NCI-H2029 (cell line): ENCODE measurements at places on chromosomes 6 and 20.

DNA sequence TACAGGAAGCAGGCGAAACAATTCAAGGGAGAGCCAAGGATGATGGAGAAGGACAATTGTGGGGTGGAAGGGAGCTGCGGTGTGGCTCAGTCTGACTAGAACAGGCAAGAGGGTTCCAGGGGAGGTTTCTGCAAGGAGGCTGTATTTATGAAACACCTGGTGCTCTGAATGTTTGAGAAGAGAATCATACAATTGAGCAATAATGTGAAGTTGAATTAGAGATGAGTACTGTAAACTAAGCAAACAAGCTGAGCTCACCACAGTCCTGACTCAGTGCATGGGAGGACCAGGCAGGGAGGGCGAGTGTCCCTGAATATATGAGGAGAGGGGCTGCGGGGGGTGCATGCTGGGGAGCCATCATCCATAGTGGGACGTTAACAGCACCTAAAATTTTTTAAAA is 279.7 kb downstream of the KIF16B start:
- no peak for DNase-seq

- DNase-seq = no peak
Measured at GRCh38 chr6:26594730-26595632, 1.8 kb upstream of the ABT1 start.

- DNase-seq = no peak
Measured at GRCh38 chr6:83928286-83928685, 68.8 kb downstream of the CYB5R4 start.

GRCh38 chr6:159467473-159468041 is 225.5 kb downstream of the SOD2 start:
- DNase-seq = no peak

DNA sequence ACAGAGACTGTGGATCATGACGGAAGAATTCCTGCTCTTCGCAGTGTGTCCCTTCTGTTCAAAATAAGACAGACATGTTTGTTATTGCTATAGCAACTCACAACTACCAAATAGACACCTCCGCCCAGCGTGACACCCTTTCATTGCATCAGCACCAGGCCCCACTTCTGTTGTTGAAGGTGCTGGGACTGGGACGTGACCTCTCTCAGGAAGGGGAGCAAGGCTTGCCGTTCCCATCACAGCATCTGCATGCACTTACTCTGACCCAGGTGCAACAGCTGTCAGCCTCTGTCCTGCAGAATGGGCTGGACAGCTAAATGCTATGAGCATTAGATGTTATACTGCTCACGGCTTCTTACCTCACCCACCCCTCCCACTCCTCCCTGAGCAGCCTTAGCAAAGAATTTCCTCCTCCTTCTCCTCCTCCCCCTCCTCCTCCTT is 94.1 kb downstream of the DACT2 start:
- DNase-seq = no peak

- DNase-seq = peak; percentile 42
Measured at GRCh38 chr6:68559070-68559469, 76.0 kb upstream of the ADGRB3 start.

DNA sequence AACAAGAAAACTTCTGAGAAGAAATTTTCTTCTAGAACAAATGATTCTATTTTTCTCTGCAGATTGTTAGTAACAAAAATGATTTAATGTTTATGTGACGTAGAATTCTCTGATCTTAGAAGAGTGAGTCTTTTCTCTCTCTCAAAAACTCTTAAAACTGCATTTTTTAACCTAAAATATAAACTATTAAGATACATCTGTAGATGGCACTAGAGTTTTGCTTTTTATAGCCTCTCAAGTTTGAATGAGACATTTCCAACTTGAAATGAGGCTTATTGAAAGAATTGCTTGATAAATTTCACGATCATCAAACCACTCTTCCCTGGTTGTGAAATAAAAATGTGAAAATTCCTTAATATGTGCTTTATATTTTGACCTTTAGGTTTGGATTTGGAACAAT is 53.8 kb downstream of the PHF3 start:
- DNase-seq = no peak

GRCh38 chr6:26415791-26416190 is 13.7 kb downstream of the BTN3A1 start:
- DNase-seq = no peak

GRCh38 chr20:35451295-35451694 is 4.1 kb upstream of the CEP250 start:
- DNase-seq = peak; percentile 81

- DNase-seq = no peak
Measured at GRCh38 chr20:59937150-59937549, 3.0 kb downstream of the PPP1R3D start.

- DNase-seq = peak; percentile 41
Measured at GRCh38 chr6:5667737-5668136, 339.0 kb downstream of the NRN1 start.

DNA sequence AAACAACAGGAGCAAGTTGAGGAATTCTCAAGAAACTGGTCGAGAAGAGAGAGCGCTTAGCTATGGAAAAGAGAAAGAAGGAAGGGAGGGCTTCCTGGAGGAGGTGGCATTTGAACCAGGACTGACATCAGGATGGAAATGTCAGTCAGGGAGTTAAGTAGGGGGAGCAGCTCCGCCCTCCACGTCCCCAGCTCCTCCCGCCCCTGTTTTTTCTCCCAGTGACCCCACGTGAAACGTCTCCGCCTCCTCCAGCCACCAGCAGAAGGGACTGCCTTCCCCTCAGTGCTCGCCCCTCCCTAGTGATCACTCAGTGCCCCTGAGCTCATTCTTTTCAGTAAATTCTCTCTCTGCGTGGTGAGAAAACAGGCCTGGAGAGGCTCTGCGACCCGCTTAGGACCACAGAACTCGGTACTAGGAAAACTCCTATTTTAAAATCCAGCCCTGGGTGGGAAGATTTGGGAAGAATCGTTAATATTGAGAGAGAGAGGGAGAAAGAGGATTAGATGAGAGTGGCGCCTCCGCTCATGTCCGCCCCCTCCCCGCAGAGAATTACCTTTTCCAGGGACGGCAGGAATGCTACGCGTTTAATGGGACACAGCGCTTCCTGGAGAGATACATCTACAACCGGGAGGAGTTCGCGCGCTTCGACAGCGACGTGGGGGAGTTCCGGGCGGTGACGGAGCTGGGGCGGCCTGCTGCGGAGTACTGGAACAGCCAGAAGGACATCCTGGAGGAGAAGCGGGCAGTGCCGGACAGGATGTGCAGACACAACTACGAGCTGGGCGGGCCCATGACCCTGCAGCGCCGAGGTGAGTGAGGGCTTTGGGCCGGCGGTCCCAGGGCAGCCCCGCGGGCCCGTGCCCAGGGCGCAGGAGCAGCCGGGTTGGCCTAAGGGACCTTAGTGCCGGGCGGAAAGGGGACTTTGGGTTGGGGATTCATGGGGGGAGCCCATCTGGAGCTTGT is 4.6 kb downstream of the HLA-DPB1 start:
- no peak for DNase-seq

DNA sequence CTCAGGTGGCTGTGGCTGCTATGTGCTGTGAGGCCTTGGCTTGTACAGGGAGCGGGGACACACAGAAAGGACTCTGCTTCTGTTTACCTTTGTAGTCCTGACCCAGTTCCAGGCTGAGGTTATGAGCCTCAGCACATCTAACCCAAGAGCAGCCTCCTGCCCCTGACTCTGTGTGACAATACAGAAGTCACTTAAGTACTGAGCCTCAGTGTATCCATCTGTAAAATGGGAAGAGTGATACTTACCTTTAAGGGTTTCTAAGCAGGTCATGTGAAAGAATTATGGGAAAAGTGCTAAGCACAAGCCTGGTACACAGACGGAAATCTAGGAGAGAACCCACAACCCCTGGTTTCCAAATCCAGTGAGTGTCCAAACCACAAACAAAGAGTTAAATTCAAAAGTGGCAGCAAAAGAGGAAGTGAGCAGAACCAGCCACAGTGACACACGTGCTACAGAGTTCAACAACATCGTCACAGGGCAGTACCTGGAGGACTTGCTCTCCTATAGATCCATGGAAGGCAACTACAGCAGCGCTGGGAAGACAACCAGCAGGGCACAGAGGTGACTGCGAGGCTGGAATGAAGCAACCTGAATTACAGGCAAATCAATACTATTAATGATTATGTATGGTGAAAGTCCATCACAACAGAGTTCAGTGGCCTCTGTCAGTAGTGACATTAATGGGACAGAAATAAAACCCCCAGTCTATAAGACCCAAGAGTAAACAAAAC is 12.5 kb downstream of the TRIM26 start:
- DNase-seq = no peak

GRCh38 chr6:111124406-111124805 is 37.1 kb downstream of the SLC16A10 start:
- DNase-seq = no peak

DNA sequence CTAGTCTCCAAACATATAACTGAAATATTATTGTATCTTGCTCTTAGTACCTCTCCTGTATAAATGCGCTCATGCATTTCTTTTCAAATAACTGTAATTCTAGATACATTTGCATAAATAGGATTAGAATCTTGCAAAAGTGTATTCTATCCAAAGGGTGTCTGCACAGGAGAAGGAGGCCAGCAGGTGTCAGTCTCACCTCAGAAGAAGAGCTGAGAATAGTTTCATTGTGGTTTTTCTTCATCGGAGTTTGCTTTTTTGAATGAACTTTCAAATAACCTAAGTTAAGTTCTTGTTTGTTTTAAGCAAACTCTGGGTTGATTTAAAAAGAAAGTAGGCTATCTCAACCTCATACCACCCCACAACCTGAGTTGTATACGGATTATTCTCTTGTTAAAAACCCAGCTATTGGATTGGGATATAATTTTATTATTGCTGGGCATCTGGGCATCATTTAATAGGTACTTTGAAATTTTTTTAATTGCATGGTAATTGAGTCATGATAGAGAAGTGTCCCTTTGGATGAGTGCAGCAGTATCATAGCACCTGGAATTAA is 125.0 kb upstream of the MLIP start:
- DNase-seq = no peak

DNA sequence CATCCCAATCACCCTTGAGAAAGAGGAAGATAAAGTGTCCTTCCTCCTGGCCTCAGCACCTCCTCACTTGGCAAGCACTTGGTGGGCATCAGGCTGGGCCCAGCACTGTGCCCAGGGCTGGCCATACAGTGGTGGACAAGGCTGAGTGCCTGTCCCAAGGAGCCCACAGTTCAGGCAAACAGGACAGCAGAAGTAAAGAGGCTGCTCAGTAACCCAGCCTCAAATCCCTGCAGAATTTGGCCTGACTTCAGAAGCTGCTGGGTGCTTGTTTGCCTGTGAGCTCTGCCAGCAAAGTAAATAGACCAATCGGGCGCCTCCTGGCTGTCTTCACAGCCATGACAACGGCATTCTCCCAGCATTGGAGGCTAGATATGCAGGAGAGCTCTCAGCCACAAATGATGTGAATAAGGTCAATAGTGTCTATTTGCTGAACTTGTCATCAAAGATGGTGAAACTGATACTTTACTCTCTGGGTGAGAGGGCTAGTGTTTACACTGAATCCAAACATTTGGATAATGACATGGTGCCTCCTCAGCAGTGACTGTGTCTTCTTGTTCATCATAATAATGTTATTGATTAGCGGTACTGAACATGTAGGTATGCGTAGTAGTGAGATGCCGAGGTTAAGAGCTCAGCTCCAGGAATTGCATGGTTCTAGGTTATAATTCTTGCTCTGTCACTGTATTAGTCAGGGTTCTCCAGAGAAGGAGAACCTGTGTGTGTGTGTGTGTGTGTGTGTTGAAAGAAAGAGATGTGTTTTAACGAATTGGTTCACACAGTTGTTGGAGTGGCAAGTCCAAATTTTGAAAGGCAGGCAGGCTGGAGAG is 36.9 kb upstream of the FANCE start:
- peak; percentile 99 for DNase-seq

DNA sequence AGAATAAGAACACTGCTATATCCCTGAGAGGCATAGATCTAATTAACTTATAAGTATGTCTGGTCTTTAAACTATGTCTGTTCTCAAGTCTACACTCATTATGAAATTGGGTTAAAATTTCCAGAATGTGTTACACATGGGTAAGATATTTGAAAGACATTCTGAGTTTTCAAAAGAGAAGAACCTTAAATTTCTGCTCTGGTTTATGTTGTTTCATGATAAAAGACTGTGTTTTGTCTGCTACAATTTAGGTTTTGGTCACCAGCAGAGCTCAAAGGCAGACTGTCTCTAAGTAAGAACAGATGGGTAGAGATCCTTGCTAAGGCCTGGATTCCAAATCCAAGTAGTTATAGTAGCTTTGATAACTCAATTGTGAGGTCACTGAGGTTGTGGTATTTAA is 6.0 kb downstream of the STMND1 start:
- DNase-seq = no peak

DNA sequence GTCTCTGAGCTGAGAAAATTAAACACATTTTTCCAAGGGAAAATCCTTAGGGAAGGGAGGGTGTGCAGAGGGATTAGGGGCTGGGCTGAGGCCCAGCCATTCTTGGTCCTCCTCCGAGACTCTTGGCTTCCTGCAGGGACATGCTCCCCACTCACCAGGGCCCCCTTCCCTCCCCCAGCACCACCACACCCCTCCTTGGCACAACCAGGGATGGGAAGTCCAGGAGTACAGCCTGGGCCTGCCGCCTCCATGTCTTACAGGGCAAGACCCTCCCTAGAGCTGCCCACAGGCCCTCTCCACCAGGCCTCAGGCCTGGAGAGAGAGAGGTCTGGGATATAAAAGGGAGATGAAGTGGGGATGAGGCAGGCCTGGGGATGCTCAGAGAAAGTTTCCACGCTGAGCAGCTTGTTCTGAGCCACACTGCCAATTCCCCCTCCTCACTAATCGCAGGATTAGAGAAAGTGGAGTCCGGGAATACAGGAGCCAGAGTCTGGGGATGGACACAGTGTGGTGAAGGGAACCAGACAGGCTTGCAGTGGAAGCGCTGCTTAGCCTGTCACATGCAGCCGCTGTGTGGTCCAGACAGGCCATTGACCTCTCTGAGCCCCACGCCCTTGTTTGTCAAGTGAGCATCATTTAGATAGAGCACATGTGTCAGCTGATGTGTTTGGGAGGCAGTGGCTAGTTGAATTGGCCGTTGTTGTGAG is 105.5 kb downstream of the MRPL14 start:
- DNase-seq = no peak

GRCh38 chr20:23002276-23002675 is 32.8 kb upstream of the SSTR4 start:
- DNase-seq = no peak

DNA sequence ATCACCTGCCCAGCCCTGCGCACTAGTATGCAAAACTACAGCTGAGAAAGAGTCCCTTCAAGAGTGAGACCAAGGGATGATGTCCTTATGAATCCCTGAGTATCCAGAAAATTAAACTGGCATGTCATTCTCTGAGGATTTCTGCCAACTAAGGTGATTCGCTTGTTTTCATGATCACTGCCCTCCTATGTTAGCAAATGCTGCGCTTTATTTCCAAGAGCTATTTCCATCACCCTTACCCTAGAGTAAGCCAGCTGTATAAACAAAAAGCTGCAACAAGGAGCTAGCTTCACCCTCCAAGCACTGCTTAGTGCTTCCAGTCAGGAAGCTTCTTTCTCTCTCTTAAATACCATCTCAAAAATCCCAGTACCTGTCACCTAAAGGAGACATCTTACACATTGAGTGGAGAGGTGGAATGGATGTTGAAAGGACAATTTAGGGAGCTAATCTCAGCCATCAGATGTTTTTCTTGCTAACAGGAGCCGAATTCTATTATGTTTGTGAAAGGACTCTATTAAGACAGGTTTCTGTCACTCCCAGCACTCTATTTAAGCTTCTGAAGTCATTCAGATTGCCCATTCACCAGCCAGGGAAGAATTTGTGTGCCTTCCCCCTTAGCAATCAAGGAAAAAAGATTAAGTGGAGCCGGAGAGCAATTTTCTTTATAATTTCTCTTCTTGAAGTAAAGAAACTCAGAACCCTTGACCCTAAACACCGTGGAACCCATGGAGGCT is 322.2 kb downstream of the NRN1 start:
- peak; percentile 67 for DNase-seq
